Ovary (tissue), 10 donors: ENCODE measurements at places on chromosomes 2 and 18. TPM values are rescaled to one million over a fixed set of nuclear protein-coding genes. Genes with fewer than 3 reads are reported as not detected.

- no peak overlapping the region for H3K4me3 ChIP-seq
- no peaks in the 10 kb centered on the region for H3K36me3 ChIP-seq
- H3K27ac ChIP-seq, result no peak overlapping the region
- no peak for DNase-seq
- no peaks in the 10 kb centered on the region for H3K27me3 ChIP-seq
- H3K4me1 ChIP-seq, result no peaks in the 10 kb centered on the region
Observed at GRCh38 chr2:239052798-239053665, 205.1 kb downstream of the TWIST2 start.

Gene DLX2
- total RNA-seq, result not detected

DNA sequence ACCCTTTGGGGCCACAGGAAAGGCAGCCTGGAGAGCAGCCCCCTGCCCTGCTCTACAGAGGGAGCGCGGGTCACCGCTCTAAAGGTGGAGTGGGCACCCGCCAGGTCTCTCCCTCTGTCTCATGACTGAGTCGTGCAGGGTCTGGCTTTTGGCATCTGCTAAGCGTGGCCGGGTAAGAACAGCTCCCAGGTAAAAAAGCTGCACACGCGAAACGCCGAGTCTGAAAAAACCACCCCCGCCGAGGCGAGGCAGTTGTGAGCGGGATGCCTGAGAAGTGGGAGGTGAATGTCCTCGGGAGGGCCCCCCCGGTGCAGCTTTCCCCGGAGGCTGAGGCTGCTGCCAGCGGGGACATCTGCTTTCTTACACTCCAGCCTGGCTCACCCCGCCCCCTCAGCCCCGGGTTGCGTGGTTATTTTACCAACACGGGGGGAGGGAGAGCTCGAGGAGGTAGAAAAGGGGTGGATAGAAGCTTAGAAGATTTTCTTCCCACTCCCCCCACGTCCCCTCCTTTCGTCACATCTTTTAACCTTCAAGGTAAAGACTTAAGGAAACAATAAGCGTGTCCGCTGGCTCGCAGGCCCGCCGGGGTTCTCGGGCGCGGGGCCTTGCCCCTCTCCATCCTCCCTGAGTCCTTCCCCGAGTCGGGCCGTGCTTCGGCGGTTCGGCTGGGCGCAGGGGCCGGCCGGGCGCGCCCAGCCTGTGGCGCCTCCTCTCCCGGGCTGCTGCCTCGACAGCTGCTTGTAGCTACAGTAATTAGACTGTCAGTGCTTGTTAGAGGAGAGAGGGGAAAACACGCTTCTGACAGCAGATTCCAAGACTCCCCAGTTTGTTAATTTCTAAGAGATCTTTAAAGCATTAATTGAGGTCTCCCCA, 70.6 kb upstream of the PSMD14 start:
- no peaks in the 10 kb centered on the region for H3K36me3 ChIP-seq
- DNase-seq, result peak; percentile 68
- peak overlapping the region; percentile 52 for H3K4me3 ChIP-seq
- no peak overlapping the region for H3K27ac ChIP-seq

- H3K27ac ChIP-seq, result no peak overlapping the region
- no peak for DNase-seq
- H3K36me3 ChIP-seq, result no peaks in the 10 kb centered on the region
- no peak overlapping the region for H3K4me3 ChIP-seq
- no peaks in the 10 kb centered on the region for H3K4me1 ChIP-seq
- no peaks in the 10 kb centered on the region for H3K27me3 ChIP-seq
Observed at GRCh38 chr18:35192415-35192814, 48.4 kb upstream of the ZNF397 start.

GRCh38 chr2:102508863-102509262, 35.8 kb downstream of the SLC9A4 start:
- no peaks in the 10 kb centered on the region for H3K27me3 ChIP-seq
- no peaks in the 10 kb centered on the region for H3K36me3 ChIP-seq
- DNase-seq, result no peak
- H3K4me1 ChIP-seq, result no peaks in the 10 kb centered on the region
- no peak overlapping the region for H3K4me3 ChIP-seq

DNA sequence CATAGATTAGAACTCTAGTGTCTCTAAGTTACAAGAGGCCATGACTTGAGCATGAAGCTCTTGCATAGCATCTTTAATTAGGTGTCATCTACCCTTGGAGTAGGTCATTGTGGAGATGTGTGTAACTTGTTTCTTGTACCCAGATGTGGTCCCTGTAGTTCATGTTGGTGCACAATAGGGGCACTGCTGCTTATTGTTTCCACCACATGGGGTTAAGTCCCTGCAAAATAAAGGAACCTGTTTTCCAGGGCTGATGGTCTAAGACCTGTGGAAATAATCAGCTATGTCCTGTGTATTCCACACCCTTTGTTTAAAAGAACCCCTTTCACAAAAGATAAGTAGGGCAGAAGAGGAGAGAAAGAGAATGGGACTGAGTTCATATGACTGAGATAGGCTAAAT, 28.6 kb downstream of the ASXL3 start:
- H3K27ac ChIP-seq, result no peak overlapping the region
- no peak for DNase-seq
- peaks cover 2% of the 10 kb centered on the region for H3K4me1 ChIP-seq
- H3K27me3 ChIP-seq, result no peaks in the 10 kb centered on the region

Gene PTH2R
- not detected for total RNA-seq

Gene NGEF
- 0.18 TPM for total RNA-seq

GRCh38 chr2:143823876-143824275, 694.7 kb downstream of the ARHGAP15 start:
- H3K4me1 ChIP-seq, result no peaks in the 10 kb centered on the region
- H3K4me3 ChIP-seq, result no peak overlapping the region
- no peak for DNase-seq
- H3K36me3 ChIP-seq, result no peaks in the 10 kb centered on the region
- no peaks in the 10 kb centered on the region for H3K27me3 ChIP-seq

Gene CFAP65
- 0.95 TPM for total RNA-seq

GRCh38 chr2:165528691-165529090, 59.2 kb downstream of the CSRNP3 start:
- H3K4me1 ChIP-seq, result no peaks in the 10 kb centered on the region
- no peak overlapping the region for H3K27ac ChIP-seq
- H3K27me3 ChIP-seq, result no peaks in the 10 kb centered on the region

Gene SNTG2
- total RNA-seq, result 5.7 TPM

Gene PAIP2B
- total RNA-seq, result 13.0 TPM

- DNase-seq, result no peak
- no peak overlapping the region for H3K27ac ChIP-seq
- H3K4me1 ChIP-seq, result peaks cover 16% of the 10 kb centered on the region
- H3K36me3 ChIP-seq, result no peaks in the 10 kb centered on the region
- no peak overlapping the region for H3K4me3 ChIP-seq
- no peaks in the 10 kb centered on the region for H3K27me3 ChIP-seq
Observed at GRCh38 chr2:43228756-43229659, 2.6 kb upstream of the ZFP36L2 start.
